Spinal cord (tissue), 10 donors: ENCODE measurements at places on chromosomes 7 and 10. TPM values are rescaled to one million over a fixed set of nuclear protein-coding genes. Genes with fewer than 3 reads are reported as not detected.

DNA sequence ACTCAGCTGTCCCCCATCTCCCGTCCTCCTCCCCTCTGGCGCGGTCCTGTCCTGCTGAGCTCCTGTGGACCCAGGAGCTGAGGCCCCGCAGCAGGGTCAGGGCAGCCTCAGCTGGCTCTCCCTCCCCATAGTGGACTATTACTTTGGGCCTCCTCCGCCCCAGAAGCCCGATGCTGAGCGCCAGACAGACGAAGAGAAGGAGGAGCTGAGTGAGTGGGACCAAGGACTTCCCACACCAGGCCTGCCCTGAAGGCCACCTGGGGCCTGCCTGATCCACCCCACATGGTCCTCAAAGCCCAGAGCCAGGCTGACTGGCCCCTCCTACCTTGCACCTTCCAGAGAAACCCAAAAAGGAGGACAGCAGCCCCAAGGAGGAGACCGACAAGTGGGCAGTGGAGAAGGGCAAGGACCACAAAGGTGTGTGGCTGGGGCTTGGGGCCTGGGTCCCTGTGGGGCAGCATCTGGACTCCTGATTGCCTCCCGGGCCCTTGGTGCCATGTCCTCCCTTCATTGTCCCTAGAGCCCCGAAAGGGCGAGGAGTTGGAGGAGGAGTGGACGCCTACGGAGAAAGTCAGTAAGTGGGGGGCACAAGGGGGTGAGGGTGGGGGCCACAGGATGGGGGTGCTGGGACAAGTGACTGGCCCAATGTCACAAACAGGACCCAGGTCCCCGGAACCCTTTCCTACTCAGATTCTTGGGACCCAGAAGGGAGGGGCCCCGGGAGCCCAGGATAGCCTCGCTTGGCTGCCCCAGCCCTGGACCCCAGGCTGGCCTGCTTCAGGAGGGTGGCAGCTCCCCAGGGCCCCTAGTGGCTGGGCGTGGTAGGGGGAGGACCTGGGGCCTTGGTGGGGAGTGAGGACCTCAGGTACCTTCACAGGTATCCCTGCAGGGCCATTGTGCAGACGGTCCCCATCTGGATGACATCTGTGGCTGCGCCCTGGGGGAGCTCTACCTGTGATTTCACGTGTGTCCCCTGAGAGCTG, 4.9 kb downstream of the AEBP1 start:
- peaks cover 2% of the 10 kb centered on the region for H3K27me3 ChIP-seq
- peaks cover 71% of the 10 kb centered on the region for H3K4me1 ChIP-seq
- DNase-seq: no peak
- H3K36me3 ChIP-seq: peaks cover 78% of the 10 kb centered on the region
- H3K27ac ChIP-seq: no peak overlapping the region

GRCh38 chr10:100372415-100373297, 25.6 kb downstream of the SCD start:
- no peak for DNase-seq
- H3K27me3 ChIP-seq: no peaks in the 10 kb centered on the region
- no peaks in the 10 kb centered on the region for H3K36me3 ChIP-seq
- peak overlapping the region; percentile 96 for H3K27ac ChIP-seq

The KLF14 gene
- 0.06 TPM for polyA plus RNA-seq

GRCh38 chr10:127132451-127132850, 63.9 kb downstream of the INSYN2A start:
- no peaks in the 10 kb centered on the region for H3K4me1 ChIP-seq
- no peak overlapping the region for H3K27ac ChIP-seq
- no peak for DNase-seq
- peaks cover 3% of the 10 kb centered on the region for H3K36me3 ChIP-seq
- H3K27me3 ChIP-seq: no peaks in the 10 kb centered on the region

The AMZ1 gene
- polyA plus RNA-seq: 4.8 TPM

DNA sequence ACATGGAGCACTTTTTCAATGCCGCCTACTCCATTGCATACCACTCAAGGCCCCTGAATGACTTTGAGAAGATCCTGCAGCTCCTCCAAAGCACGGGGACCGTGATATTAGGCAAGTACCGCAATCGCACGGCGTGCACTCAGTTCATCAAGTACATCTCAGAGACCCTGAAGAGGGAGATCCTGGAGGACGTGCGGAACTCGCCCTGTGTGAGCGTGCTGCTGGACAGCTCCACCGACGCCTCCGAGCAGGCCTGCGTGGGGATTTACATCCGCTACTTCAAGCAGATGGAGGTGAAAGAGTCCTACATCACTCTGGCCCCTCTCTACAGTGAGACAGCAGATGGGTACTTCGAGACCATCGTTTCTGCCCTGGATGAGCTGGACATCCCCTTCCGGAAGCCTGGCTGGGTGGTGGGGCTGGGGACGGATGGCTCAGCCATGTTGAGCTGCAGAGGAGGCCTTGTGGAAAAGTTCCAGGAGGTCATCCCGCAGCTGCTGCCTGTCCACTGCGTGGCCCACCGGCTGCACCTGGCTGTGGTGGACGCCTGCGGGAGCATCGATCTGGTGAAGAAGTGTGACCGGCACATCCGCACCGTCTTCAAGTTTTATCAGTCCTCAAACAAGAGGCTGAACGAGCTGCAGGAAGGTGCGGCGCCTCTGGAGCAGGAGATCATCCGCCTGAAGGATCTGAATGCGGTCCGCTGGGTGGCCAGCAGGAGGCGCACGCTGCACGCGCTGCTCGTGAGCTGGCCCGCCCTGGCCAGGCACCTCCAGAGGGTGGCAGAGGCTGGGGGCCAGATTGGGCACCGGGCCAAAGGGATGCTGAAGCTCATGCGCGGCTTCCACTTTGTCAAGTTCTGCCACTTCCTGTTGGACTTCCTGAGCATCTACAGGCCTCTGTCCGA, 12.7 kb upstream of the ATP6V0E2 start:
- DNase-seq: no peak
- no peak overlapping the region for H3K4me3 ChIP-seq
- H3K36me3 ChIP-seq: peaks cover 73% of the 10 kb centered on the region

- no peak overlapping the region for H3K4me3 ChIP-seq
- H3K36me3 ChIP-seq: no peaks in the 10 kb centered on the region
- no peak overlapping the region for H3K27ac ChIP-seq
- H3K4me1 ChIP-seq: peaks cover 10% of the 10 kb centered on the region
- no peaks in the 10 kb centered on the region for H3K27me3 ChIP-seq
These were observed 38.8 kb downstream of the RAMP3 start for GRCh38 chr7:45196374-45196773.

GRCh38 chr10:581776-582330, 107.6 kb downstream of the DIP2C start:
- H3K4me3 ChIP-seq: no peak overlapping the region
- H3K27me3 ChIP-seq: no peaks in the 10 kb centered on the region
- no peaks in the 10 kb centered on the region for H3K36me3 ChIP-seq
- H3K27ac ChIP-seq: no peak overlapping the region
- DNase-seq: no peak
- H3K4me1 ChIP-seq: peaks cover 15% of the 10 kb centered on the region

- no peak for DNase-seq
- H3K36me3 ChIP-seq: no peaks in the 10 kb centered on the region
- H3K4me1 ChIP-seq: peaks cover 6% of the 10 kb centered on the region
- no peak overlapping the region for H3K27ac ChIP-seq
These were observed 1.9 kb downstream of the SYPL1 start for GRCh38 chr7:106110238-106110560.

GRCh38 chr10:36688717-36689116, 436.7 kb upstream of the ANKRD30A start:
- no peaks in the 10 kb centered on the region for H3K27me3 ChIP-seq
- no peaks in the 10 kb centered on the region for H3K4me1 ChIP-seq
- DNase-seq: no peak

The RELN gene
- polyA plus RNA-seq: 76.3 TPM
